ENCODE measurements at places on chromosomes 2 and 18. TPM values are rescaled to one million over a fixed set of nuclear protein-coding genes. Genes with fewer than 3 reads are reported as not detected.

ANKRD39 gene
- total RNA-seq = 17.4 TPM

- H3K36me3 ChIP-seq = no peaks in the 10 kb centered on the region
- no peak for DNase-seq
- H3K4me3 ChIP-seq = no peak overlapping the region
- no peak overlapping the region for H3K27ac ChIP-seq
- peaks cover 27% of the 10 kb centered on the region for H3K4me1 ChIP-seq
- peaks cover 36% of the 10 kb centered on the region for H3K27me3 ChIP-seq
Measured at GRCh38 chr2:236565879-236566402, 3.7 kb upstream of the ACKR3 start.

- DNase-seq = no peak
- H3K4me1 ChIP-seq = no peaks in the 10 kb centered on the region
- H3K36me3 ChIP-seq = no peaks in the 10 kb centered on the region
- H3K4me3 ChIP-seq = no peak overlapping the region
- no peak overlapping the region for H3K27ac ChIP-seq
- H3K27me3 ChIP-seq = no peaks in the 10 kb centered on the region
Measured at GRCh38 chr2:240593703-240594451, 7.3 kb downstream of the CAPN10 start.

- no peak for DNase-seq
- no peaks in the 10 kb centered on the region for H3K27me3 ChIP-seq
- peak overlapping the region; percentile 45 for H3K27ac ChIP-seq
- H3K4me3 ChIP-seq = no peak overlapping the region
- peaks cover 14% of the 10 kb centered on the region for H3K36me3 ChIP-seq
Measured at GRCh38 chr2:124626993-124627392, 601.9 kb downstream of the CNTNAP5 start.

GRCh38 chr2:21317131-21317530 is 193.4 kb downstream of the TDRD15 start:
- H3K27me3 ChIP-seq = no peaks in the 10 kb centered on the region
- DNase-seq = peak; percentile 19
- H3K36me3 ChIP-seq = no peaks in the 10 kb centered on the region
- H3K4me1 ChIP-seq = peaks cover 2% of the 10 kb centered on the region
- no peak overlapping the region for H3K4me3 ChIP-seq
- H3K27ac ChIP-seq = no peak overlapping the region

DNA sequence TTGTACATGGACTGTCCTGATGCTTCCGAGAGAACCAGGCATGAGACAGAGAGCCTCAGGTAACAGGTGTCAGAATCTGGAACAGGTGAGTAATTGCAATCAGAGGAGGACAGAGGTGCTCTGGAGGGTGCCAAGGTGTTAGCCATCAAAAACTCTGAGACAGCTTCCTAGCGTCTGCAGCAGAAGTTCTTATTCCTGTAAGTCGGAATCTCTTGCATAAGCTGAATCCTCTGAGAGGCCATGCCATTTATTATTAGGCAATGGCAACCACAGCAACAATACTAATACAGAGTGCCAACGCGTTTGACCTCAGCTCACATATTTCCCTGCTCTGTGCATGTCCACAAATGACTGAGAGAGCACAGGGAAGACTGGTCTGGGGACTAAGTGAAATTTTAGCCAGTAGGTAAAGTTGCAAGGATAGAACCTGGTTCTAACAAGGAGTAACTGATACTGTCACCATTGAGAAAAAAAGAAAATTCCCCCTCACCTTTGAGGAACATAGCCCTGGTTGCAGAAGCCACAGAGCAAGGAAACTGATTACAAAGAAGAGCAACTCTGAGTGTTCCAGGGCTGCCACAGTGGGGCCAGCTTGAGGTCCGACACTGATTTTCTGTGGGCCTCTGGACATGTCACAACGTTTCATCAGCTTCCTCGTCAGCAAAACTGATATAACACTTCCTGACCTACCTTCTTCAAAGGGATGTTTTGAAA is 55.1 kb upstream of the ACSL3 start:
- no peaks in the 10 kb centered on the region for H3K36me3 ChIP-seq
- peak overlapping the region; percentile 46 for H3K27ac ChIP-seq
- no peak overlapping the region for H3K4me3 ChIP-seq
- peaks cover 15% of the 10 kb centered on the region for H3K27me3 ChIP-seq
- DNase-seq = no peak

CFAP221 gene
- total RNA-seq = 33.0 TPM

DNA sequence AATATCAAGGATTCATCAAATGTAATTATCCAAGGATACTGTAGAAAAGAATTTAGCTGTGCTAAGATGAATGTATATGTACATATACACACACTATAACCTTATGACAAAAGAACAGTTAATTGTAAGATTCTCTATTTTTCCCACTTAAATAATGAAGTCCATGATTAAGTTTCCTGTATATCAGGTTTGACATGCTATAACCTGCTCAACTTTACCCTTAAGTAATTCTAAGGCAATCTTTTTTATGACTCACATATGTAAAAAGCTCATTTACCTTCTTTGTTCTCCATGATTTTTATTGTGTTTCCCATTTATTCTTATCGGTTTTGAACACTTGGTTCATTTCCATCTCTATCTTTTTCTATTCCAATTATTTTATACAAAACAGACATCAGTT is 1213.1 kb upstream of the SLC39A10 start:
- no peak overlapping the region for H3K27ac ChIP-seq
- no peak overlapping the region for H3K4me3 ChIP-seq
- no peaks in the 10 kb centered on the region for H3K36me3 ChIP-seq
- H3K27me3 ChIP-seq = no peaks in the 10 kb centered on the region

DNA sequence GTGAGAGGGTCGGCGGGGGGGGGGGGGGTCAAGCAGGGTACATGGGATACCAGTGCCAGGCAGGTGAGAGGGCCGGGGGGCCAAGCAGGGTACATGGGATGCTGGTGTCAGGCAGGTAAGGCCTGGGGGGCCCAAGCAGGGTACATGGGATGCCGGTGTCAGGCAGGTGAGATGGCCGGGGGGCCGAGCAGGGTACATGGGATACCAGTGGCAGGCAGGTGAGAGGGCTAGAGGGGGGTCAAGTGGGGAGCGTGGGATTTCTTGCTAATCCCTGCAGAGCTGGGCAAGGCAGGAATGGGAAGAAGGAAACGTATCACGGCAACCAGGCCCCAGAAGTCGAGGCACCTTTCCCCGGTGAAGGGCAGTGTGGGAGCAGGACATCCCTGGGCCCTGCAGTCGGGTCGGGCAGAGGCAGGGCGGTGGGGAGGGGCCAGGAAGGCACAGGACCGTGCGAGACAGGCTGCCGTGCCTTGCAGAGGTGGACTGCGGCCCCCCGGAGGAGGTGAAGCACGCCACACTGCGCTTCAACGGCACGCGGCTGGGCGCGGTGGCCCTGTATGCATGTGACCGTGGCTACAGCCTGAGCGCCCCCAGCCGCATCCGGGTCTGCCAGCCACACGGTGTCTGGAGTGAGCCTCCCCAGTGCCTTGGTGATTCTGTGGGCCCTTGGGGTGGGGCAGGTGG is 49.3 kb downstream of the MTERF4 start:
- DNase-seq = no peak
- no peaks in the 10 kb centered on the region for H3K36me3 ChIP-seq
- no peaks in the 10 kb centered on the region for H3K4me1 ChIP-seq
- peaks cover 20% of the 10 kb centered on the region for H3K27me3 ChIP-seq
- H3K4me3 ChIP-seq = no peak overlapping the region

MREG gene
- 26.8 TPM for total RNA-seq

DNA sequence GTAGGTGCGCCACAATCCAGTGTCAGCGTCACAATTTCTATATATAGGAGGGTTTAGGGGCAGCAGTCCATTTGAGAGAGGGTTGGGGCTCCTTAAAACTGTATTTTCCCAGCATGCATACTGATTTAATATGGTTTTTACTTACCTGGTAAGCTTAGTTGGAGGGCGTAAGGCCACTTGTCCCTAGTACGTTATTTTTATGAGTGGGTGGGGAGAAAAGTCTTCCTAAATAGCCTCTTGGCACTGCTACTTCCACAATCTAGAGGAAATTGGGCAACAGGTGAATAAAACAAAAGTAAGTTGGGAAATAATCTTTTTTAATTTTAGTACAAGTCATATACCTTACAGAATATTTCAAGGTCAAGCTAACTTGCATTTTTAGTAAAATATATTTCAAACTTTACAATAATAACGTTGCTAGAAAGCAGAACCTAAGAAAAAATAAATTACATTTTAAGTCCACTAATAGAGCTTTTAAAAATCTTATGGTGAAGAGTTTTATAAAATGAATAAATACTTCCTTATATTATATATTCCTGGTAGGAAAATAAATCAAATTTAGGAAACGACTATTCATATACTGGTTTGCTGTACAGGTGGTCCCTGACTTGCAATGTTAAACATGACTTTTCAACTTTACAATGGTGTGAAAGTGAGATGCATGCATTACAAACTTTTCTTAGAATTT is 20.9 kb downstream of the DHRS9 start:
- no peaks in the 10 kb centered on the region for H3K4me1 ChIP-seq
- no peaks in the 10 kb centered on the region for H3K36me3 ChIP-seq
- H3K4me3 ChIP-seq = no peak overlapping the region
- DNase-seq = no peak

DNA sequence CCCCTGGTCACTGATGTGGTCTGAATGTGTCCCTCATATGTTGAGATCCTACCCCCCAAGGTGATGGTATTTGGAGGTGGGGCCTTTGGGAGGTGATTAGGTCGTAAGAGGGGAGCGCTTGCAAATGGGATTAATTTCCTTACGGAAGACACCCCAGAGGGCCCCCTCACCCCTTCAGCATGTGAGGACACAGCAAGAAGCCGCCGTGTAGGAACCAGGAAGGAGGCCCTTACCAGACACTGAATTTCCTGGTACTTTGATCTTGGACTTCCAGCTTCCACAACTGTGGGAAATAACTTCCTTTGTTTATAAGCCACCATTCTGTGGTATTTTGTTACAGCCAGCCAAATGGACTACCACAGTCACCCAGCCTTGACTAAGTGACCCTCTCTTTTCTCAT is 35.9 kb downstream of the NCK2 start:
- no peak overlapping the region for H3K4me3 ChIP-seq
- peaks cover 4% of the 10 kb centered on the region for H3K36me3 ChIP-seq
- peaks cover 18% of the 10 kb centered on the region for H3K4me1 ChIP-seq

GRCh38 chr2:223884399-223884798 is 47.0 kb upstream of the AP1S3 start:
- no peaks in the 10 kb centered on the region for H3K4me1 ChIP-seq
- H3K27ac ChIP-seq = no peak overlapping the region
- H3K36me3 ChIP-seq = peaks cover 26% of the 10 kb centered on the region

- H3K27ac ChIP-seq = no peak overlapping the region
- no peaks in the 10 kb centered on the region for H3K27me3 ChIP-seq
- DNase-seq = no peak
- no peaks in the 10 kb centered on the region for H3K36me3 ChIP-seq
Measured at GRCh38 chr2:57869758-57870344, 176.8 kb upstream of the VRK2 start.

DNA sequence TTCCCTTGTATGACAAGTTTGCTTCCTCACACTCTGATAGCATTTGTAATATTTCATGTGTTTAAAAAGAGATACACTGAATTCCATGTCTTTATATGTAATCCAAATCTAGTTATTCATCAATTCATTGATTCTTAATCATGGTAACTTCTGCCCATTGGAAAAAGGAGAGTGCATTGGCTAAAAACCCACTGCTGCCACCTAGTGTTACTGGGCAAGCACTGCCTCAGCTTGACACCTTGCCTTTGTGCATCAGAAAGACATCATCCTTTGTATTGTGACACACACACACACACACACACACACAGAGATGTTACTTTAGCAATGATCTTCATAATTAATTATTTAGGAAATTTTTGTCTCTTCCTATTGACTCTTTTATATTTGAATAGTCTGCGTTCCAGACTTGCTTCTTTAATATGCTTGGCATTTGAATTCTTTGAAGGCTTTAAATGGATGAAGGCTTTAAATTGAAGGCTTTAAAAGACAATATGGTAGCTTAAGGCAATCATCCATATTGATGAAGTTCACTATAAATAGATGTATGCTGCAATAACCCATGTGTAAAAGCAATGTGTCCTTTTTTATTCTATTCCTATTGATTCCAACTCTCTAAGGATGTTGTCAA is 414.2 kb upstream of the CHST9 start:
- no peaks in the 10 kb centered on the region for H3K4me1 ChIP-seq
- no peak overlapping the region for H3K27ac ChIP-seq
- peak; percentile 42 for DNase-seq
- H3K4me3 ChIP-seq = no peak overlapping the region
- no peaks in the 10 kb centered on the region for H3K36me3 ChIP-seq

GRCh38 chr2:167381349-167381748 is 493.1 kb downstream of the XIRP2 start:
- H3K36me3 ChIP-seq = peaks cover 4% of the 10 kb centered on the region
- no peak overlapping the region for H3K4me3 ChIP-seq
- no peaks in the 10 kb centered on the region for H3K27me3 ChIP-seq
- peaks cover 22% of the 10 kb centered on the region for H3K4me1 ChIP-seq
